Forelimb muscle (tissue), 1 donor: ENCODE measurements at places on chromosomes 2 and 18. TPM values are rescaled to one million over a fixed set of nuclear protein-coding genes. Genes with fewer than 3 reads are reported as not detected.

DNA sequence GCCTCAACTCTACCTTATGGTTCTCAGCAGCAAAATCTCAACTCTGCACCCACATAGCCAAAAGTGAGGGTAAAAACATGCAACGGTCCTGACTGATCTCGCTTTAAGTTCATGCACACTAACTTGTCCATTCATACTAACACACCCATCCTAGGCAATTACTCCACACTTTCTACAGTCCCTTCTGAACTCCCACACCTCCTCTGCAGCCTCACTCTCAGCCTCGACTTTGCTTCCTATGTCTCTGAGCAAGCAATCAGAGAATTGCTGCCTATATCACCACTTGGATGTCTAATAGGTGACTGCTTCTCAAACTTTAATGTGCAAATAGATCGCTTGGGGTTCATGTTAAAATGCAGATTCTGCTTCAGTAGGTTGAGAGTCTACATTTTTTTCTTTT, 7.8 kb upstream of the TMBIM1 start:
- no peak for DNase-seq

DNA sequence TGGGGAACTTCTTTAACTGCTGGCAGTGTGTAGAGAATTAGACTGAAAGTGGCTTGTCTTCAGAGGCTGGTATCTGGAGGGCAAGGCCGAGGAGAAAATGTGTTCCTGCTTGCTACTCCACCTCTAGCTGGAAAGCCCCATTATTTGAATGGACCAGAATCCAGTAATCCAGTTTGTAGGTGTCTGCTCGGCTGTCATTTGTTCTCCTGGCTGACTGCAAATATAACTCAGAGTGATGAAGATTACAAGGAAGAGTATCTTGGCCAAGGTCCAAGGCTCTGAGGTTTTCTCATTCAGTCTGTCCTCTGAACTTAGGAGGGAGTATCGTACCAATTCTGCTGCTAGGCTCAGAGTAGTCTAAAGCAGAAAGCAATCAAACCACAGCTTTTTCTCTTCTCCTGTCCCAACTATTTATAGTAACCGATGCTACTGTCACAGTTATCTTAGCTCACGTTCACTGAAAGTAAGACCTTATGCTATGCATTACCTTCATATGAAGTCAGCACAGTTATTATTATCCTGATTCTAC, 228.6 kb downstream of the SETBP1 start:
- DNase-seq = no peak

DNA sequence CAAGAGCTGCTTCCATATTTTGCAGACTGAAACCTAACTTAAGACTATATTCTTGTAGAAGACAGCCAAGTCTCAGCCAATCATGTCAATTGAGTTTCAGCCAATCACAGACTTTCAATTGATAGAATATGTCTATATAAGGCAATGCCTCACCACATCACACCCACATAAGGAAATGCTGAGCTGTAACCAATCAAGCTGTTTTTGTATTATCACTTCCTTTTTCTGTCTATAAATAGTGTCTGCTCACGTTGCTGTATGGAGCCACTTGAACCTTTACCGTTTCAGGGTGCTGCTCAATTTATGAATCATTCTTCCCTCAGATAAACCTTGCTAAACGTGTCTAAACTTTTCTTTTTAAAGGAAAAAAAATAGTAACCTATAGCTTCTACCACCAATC, 1554.4 kb upstream of the LRRTM1 start:
- DNase-seq = no peak

- no peak for DNase-seq
These were observed 18.7 kb upstream of the SULT1C3 start for GRCh38 chr2:108220942-108221541.

DNA sequence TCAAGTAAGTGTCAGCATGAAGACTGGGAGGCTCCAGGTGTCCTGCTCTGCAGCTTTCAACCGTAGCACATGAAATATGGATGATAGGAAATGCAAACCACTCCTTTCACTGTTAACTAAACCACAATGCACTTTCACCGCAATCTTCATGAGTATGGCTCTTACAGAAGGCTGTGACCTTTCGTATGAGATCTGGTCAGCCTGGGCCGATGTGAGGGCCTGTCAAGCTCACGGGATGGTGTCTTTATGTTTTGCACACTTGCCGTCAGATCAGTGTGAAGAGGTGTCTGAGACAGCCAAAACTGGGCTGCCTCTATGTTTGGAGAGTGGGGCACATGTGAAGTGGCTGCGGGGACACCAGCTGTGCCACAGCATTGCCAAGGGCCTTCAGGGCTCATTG, 62.8 kb upstream of the AFF3 start:
- no peak for DNase-seq

DNA sequence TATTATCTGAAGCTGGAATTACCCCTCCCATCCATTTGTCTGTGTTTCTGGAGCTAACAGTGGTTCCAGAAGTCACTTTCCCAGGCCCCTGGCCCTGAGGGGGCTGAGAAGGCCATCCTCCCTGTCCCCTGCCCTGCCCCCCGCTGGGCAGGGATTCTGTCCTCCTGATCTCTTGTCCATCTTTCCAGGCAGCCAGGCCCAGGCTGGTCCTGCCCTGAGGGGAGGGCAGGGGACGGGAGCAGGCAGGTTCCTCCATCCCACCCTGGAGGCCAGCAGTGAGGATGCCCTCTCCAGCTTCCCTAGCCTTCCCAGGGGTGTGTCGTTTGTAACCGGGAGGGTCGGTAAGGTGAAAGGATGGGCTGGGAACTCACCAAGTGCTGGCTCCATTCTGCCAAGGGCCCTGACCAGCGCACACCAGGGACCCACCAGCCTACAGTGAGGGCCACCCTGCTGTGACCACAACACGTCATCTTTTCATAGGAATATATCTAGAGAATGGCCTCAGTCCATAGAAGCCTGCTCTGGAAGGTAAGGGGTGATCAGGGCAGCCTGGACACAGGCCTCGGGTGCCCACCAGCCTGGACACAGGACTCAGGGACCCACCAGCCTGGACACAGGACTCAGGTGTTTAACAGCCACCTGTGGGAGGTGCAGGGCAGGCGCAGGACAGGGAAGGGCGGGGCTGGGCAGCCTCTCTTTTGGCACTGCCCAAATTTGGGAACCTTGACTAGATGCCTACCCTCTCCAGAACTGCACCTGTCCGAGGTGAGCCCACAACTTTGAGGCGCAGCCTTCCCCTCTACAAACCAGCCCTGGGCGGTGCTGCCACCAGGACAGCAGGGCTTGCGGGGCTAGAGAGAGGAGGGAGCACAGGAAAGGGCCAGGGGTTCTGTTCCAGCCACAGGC, 35.8 kb upstream of the GPC1 start:
- no peak for DNase-seq

DNA sequence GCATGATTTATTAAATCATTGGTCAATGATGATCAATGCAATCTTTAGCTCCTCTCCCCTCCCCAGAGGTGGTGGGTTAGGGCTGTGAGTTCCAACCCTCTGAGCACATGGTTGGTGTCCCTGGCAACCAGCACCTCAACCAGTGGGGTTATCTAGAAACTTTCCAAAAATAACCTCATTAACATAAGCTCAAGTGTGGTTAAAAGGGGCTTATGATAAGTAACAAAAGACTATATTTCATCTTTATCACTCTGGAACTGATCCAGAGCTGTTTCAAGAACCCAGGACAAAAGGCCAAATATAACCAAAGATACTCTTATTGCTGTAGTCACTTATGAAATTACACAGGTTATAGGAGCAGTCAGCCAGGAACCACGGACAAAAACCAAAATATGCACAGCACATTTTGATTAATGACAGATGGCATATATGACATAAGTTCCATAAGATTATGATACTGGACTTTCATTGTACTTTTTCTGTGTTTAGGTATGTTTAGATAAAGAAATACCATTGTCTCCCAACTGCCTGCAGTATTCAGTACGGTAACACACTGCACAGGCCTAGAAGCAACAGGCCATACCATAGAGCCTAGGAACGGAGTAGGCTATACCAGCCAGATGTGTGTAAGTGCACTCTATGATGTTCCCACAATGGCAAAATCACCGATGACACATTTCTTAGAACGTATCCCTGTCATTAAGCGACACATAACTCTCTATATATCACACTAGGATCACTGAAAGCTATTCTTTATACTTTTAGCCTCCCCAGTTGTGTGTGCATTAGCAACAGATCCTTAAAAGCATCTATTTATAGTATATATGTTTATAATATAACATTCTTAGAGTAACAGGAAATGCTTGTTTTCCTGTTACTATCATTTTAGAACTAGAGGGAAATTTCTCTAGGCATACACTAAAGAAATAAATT, 31.9 kb downstream of the KIDINS220 start:
- no peak for DNase-seq

DNA sequence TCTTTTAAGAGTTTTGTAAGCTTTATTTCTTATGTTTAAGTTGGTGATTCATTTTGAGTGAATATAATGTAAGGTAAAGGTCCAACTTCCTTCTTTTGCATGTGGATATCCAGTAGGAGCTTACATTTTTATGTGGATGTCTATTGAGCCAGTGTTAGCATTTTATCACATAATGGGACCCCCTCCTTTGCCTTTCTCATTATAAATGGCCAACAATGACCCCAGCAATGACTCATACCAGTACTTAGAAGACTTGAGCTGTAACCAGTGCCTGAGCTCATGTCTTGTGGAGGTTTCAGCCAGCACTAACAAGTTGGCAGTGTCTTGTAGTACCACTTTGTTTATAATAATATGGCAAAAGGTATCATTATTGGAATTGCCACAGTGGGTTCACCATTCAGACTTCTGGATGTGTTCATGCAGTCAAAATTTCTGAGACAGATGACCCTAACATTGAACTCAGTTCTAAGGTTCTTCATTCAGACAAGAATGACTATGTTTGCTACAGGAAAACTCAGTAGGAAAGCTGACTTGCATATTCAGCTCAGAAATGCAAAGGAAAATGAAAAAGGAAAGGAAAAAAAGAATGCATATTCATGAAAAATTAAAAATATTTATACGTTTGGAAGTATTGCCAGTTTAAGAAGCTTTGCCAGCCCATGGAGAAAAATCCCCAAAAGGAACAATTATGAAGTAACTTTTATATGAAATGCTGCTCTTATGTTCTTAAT, 41.0 kb downstream of the CDKL4 start:
- DNase-seq = no peak

DNA sequence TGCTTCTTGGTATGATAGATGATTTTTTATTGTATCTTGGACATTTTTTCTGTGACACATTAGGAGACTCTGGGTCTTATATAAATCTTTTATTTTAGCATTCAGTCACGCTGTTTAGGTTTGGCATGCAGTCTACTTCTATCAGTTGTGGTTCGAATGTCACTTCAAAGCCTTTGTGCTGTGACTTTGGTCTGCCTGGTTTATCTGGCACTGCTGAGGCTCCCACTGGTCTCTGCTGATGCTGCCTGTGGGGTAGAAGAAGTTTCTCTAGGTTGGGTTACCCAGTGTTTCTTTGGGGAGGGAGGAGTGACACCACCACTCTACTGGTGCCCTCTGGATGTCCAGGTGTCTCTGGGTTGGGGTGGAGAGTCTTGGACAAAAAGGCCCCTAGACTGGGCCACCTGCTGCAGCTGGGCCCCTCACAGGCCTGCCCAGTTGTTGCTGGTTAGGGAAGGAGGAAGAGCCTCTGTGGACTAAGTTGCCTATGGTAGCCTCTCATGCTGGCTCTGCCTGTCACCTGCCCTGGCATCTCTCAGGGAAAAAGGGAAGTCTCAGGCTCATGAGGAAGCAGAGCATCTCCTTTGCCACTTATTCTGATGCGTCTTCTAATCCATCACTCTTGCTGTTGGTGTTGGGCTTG, 115.4 kb upstream of the HS6ST1 start:
- DNase-seq = no peak

DNA sequence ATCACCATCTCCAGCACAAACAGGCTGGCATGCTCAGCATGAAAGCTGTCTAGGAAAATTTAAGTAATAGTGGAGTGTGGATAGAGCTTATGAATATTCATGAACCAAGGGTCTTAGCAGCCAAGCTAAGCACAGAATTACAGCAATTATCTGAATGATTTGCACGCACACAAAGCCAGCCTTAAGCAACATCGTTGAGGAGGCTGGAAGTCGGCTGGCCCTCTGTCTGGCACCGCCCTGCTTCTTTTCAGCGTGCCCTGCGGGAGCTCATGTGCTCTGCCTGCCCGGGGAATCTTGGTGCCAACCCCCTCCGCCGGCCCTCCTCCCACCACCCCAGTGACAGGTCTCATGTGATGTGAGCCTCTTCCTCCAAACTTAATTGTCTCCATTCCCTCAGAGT, 540.1 kb downstream of the CMPK2 start:
- DNase-seq = no peak

- DNase-seq = no peak
These were observed 6.8 kb downstream of the HTR2B start for GRCh38 chr2:231117922-231118613.

GRCh38 chr2:40741532-40741931, 289.6 kb upstream of the SLC8A1 start:
- no peak for DNase-seq

- no peak for DNase-seq
These were observed 111.6 kb upstream of the NABP1 start for GRCh38 chr2:191566344-191566743.

GRCh38 chr2:238900511-238900910, 52.6 kb downstream of the TWIST2 start:
- DNase-seq = no peak

TSN gene
- polyA plus RNA-seq = 47.8 TPM

ANKAR gene
- 7.6 TPM for polyA plus RNA-seq
